ENCODE measurements at places on chromosomes 2 and 18.

GRCh38 chr2:153967248-153967973, 95.7 kb downstream of the GALNT13 start:
- no peak for DNase-seq

GRCh38 chr18:71238974-71239624, 950.3 kb downstream of the SOCS6 start:
- DNase-seq = no peak

GRCh38 chr2:231601356-231602229, 8.9 kb downstream of the TEX44 start:
- DNase-seq = peak; percentile 64

GRCh38 chr18:80103231-80103630, 5.8 kb upstream of the ADNP2 start:
- DNase-seq = no peak

- DNase-seq = no peak
Measured at GRCh38 chr18:54696616-54697293, 105.7 kb downstream of the DYNAP start.

- no peak for DNase-seq
Measured at GRCh38 chr2:166610913-166611305, 116.9 kb upstream of the SCN7A start.

DNA sequence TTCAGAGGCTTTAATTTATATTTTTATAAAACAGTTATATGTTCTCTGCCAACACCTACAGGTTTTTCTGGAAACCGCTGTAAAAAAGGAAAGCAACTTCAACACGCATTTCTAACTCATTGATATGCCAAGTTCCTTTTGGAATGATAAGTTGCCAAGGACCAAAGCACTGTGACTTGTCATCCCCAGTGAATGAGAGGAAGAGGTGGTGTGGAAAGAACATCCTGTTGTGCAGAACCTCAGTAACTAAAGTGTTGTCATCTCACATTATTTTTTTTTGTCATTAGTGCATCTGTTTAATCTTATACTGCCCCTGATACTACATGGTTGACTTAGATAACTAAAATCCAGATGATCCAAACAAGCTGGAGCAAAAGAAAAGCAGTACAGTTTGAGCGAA, 96.0 kb upstream of the NEUROD1 start:
- no peak for DNase-seq

All from NCI-H2107 (cell line).